ENCODE measurements at places on chromosomes 3 and 15. TPM values are rescaled to one million over a fixed set of nuclear protein-coding genes. Genes with fewer than 3 reads are reported as not detected.
A peak's percentile ranks its signal among the peaks of the same experiment; 100 is the strongest.

GRCh38 chr3:1139071-1139470, 46.2 kb downstream of the CNTN6 start:
- H3K36me3 ChIP-seq: no peaks in the 10 kb centered on the region
- H3K4me3 ChIP-seq: no peak overlapping the region
- DNase-seq: no peak
- H3K4me1 ChIP-seq: no peaks in the 10 kb centered on the region

- DNase-seq: no peak
- no peak overlapping the region for H3K27ac ChIP-seq
- H3K4me3 ChIP-seq: no peak overlapping the region
- no peaks in the 10 kb centered on the region for H3K27me3 ChIP-seq
Measured at GRCh38 chr3:6781092-6781491, 79.8 kb upstream of the GRM7 start.

- H3K4me3 ChIP-seq: no peak overlapping the region
- no peak overlapping the region for H3K27ac ChIP-seq
- H3K36me3 ChIP-seq: no peaks in the 10 kb centered on the region
- DNase-seq: no peak
- no peaks in the 10 kb centered on the region for H3K4me1 ChIP-seq
- no peaks in the 10 kb centered on the region for H3K27me3 ChIP-seq
Measured at GRCh38 chr15:31843426-31844055, 186.8 kb upstream of the CHRNA7 start.

GRCh38 chr15:60004009-60004845, at the start of gene FOXB1:
TSS of gene FOXB1 (plus strand) at chr15:60004311. CDS start at chr15:60004964, 653 bp downstream.
- H3K4me3 ChIP-seq: no peak within 1 kb of the TSS
- H3K4me1 ChIP-seq: no peaks in the 10 kb centered on the region
- peaks cover 46% of the 10 kb centered on the region for H3K27me3 ChIP-seq
- no peak within 1 kb of the TSS for H3K27ac ChIP-seq

- DNase-seq: no peak
- H3K27ac ChIP-seq: no peak overlapping the region
- H3K36me3 ChIP-seq: no peaks in the 10 kb centered on the region
- H3K4me1 ChIP-seq: no peaks in the 10 kb centered on the region
- peaks cover 3% of the 10 kb centered on the region for H3K27me3 ChIP-seq
Measured at GRCh38 chr3:126415661-126416591, 21.2 kb downstream of the CFAP100 start.

DNA sequence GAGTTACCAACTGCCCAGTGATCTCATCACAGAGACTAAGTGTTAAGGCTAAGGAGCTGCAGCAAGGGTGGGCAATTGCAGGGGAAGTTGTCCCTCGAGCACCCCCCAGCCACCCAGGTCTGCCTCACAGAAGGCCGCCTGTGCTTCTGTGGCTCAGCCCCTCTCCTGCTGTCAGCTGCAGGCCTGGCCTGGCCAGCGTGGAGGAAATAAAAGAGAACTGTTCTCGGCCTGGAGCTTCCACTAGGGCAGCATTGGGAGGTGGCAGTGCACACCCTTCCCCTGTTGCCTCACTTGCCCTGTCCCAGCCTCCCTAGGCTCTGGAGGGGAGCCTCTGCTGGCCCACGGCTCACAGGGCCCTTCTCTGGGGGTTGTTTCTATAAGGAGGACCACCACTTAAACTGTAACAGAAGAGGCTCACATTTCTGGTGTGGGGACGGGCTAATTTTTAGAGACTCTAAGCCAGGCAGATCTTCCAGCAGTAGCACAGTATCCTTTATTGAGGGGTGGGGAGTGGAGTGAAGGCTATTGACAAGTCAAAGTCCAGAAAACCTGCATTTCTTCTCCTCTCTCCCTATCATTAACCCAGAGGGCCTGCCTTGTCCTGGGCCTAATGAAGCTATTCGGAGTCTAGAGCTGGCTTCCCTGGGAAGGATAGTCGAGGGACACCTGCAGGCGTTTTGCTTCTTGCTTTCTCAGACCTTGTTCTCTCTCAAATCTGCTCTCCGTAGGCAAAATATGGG, 75.6 kb upstream of the ADPGK start:
- H3K36me3 ChIP-seq: no peaks in the 10 kb centered on the region
- peaks cover 21% of the 10 kb centered on the region for H3K27me3 ChIP-seq
- no peak for DNase-seq

Gene PIGZ
- 1.0 TPM for total RNA-seq

DNA sequence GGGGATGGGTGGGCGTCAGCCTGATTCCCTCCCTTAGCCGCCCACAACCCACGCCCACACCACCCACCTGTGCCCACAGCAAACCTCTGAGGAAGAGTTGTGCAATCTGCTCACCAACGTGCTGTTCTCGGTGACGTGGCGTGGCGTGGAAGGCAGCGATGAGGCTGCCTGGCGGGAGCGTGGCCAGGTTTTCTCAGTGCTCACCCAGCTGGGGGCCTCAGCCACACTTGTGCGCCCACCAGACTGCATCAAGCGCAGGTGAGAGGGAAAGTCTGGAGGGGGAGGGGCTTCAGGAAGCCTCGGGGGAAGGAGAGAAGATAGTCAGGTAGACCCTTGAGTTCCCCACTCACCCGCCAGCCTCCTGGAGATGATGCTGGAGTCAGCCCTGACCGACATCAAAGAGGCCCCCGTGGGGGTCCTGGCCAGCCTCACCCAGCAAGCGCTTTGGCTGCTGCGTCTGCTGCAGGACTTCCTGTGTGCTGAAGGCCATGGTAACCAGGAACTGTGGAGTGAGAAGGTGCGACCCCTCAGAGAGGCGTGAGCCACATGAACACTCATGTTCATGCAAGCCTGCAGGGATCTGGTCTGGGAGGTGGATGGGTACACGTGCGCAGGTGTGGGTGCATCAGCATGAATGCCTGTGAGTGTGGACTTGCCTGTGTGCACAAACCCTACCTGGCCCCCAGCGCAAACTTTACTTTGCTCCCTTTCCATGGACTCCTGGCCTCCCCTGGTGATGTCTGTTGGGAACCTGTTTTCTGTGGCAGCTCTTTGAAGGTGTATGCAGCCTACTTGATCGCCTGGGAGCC, 21.7 kb downstream of the NBEAL2 start:
- H3K4me1 ChIP-seq: peaks cover 57% of the 10 kb centered on the region
- H3K27ac ChIP-seq: no peak overlapping the region
- no peak for DNase-seq
- no peaks in the 10 kb centered on the region for H3K27me3 ChIP-seq
- H3K36me3 ChIP-seq: peaks cover 98% of the 10 kb centered on the region

Gene TTLL13
- 0.11 TPM for total RNA-seq

GRCh38 chr3:41881233-41881821, 80.6 kb downstream of the ULK4 start:
- H3K36me3 ChIP-seq: no peaks in the 10 kb centered on the region
- no peak overlapping the region for H3K27ac ChIP-seq
- H3K4me1 ChIP-seq: no peaks in the 10 kb centered on the region
- no peak overlapping the region for H3K4me3 ChIP-seq

DNA sequence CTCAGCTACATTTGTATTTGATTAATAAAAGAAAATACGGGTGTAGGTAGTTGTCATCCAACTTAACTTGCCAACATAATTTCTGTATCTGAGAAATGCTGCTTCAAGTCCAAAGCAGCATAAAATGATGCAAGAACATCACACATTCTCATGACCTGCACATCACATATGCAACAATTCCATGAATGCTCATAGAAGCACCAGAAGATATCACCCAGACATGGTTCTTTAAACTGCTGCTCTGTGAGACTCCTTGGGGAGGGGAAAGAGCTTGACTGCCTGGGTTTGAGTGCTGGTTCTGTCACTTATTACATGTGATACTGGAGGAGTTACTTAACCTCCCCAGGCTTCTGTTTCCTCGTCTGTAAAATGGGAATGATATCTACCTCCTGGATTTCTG, 39.4 kb downstream of the CHST14 start:
- no peak overlapping the region for H3K4me3 ChIP-seq
- no peak overlapping the region for H3K27ac ChIP-seq
- DNase-seq: no peak
- peaks cover 20% of the 10 kb centered on the region for H3K4me1 ChIP-seq

Gene PLAAT1
- total RNA-seq: 1.2 TPM

- no peak for DNase-seq
- H3K4me3 ChIP-seq: no peak overlapping the region
- no peak overlapping the region for H3K27ac ChIP-seq
- no peaks in the 10 kb centered on the region for H3K36me3 ChIP-seq
- no peaks in the 10 kb centered on the region for H3K4me1 ChIP-seq
Measured at GRCh38 chr3:72494626-72495025, 353.6 kb downstream of the SHQ1 start.

Gene CYP8B1
- 0.04 TPM for total RNA-seq

Gene TRPM1
- total RNA-seq: not detected

Gene TRA2B
- total RNA-seq: 254 TPM

Gene SNTN
- not detected for total RNA-seq

DNA sequence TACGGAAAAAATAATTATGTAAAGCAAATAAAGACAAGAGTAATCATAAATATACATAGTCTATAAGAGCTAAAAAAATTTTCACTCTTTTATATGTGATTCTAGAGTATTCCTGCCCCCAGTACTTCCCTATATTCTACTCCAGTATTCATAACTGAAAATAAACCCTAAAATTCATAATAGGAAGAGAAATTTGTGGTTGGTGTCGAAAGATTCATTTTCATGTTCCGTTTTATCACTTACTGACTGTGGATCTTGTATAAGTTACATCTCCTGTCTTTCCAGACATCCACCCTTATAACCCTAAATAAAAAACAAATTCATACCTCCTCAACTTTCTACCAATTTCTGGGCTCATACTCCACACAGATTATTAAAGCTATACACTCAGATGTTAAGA, 16.0 kb upstream of the MBNL1 start:
- no peak overlapping the region for H3K27ac ChIP-seq
- H3K36me3 ChIP-seq: no peaks in the 10 kb centered on the region
- no peak overlapping the region for H3K4me3 ChIP-seq
- DNase-seq: no peak

Gene CCDC9B
- 0.33 TPM for total RNA-seq

- no peak overlapping the region for H3K27ac ChIP-seq
- H3K36me3 ChIP-seq: no peaks in the 10 kb centered on the region
- H3K27me3 ChIP-seq: peaks cover 48% of the 10 kb centered on the region
- no peak overlapping the region for H3K4me3 ChIP-seq
- peak; percentile 15 for DNase-seq
Measured at GRCh38 chr3:126490619-126491018, 14.9 kb upstream of the ZXDC start.

GRCh38 chr3:21185816-21186314, 565.1 kb downstream of the ZNF385D start:
- H3K27me3 ChIP-seq: no peaks in the 10 kb centered on the region
- no peak for DNase-seq
- H3K36me3 ChIP-seq: no peaks in the 10 kb centered on the region
- no peak overlapping the region for H3K27ac ChIP-seq

DNA sequence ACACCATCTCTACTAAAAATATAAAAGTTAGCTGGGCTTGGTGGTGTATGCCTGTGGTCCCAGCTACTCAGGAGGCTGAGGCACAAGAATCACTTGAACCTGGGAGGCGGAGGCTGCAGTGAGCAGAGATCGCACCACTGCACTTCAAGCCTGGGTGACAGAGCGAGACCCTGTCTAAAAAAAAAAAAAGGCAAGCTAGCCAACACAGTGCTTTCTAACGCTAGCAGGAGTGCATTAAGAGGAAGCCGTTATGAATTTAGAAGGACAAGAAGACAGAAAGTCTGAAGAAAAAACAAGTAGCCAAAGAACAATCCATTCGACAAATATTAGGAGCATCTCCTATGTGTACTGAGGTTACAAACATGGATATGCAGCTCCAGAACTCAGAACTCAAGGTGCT, 28.6 kb downstream of the BHLHE40 start:
- peaks cover 46% of the 10 kb centered on the region for H3K4me1 ChIP-seq
- no peaks in the 10 kb centered on the region for H3K36me3 ChIP-seq
- no peaks in the 10 kb centered on the region for H3K27me3 ChIP-seq
- DNase-seq: no peak

Gene CCR1
- not detected for total RNA-seq

DNA sequence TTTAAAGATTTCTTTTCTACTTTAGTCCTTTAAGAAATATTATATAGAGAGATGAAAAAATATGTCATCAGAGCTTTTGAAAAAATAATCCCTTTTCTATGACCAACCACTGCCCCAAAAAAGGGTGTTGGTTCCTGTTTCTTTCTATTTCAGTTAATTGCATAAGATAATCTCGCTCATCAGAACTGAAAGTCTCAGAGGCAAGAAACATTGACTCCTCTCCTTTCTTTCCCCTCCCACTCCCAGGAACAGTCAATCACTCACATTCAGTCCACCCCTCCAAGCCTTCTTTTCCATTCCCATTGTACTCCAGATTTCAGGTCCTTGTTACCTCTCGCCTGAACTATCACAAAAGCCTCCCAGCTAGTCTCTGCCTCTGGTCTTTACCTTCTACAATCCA, 153.7 kb upstream of the ABI3BP start:
- DNase-seq: no peak
- no peak overlapping the region for H3K4me3 ChIP-seq
- peak overlapping the region; percentile 54 for H3K27ac ChIP-seq
- no peaks in the 10 kb centered on the region for H3K4me1 ChIP-seq

- no peaks in the 10 kb centered on the region for H3K27me3 ChIP-seq
- peak; percentile 1 for DNase-seq
- no peak within 1 kb of the TSS for H3K27ac ChIP-seq
- H3K36me3 ChIP-seq: no peaks in the 10 kb centered on the region
Measured at GRCh38 chr3:30894521-30895251, at the start of gene GADL1. TSS of gene GADL1 (minus strand) at chr3:30894661. CDS start at chr3:30894614, 47 bp downstream.

Gene STARD5
- 3.1 TPM for total RNA-seq

Gene GCNT3
- total RNA-seq: 0.11 TPM

DNA sequence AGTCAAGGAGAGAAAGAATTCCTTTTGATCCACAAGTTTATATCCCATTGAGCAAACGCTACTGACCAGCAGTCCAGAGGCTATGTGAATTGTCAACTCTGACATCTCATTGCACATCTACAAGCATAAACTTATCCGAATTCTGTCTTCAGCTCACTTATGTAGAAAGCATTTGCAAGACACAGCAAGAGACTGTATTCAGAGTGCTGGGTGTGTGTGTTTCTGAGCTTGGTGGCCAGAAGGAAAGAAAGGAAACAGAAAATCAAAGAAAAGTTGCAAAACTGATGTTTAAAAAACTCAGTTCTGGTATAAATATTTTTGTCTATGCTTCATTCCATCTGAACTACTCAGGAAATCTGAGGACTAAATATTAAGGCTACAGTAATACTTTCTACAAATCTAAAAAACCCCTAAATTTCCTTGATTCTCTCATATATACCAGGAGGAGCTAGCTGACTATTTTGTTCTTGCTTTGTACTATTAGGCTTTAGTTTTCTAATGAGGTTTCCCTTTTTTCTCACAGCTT, 45.5 kb downstream of the LSAMP start:
- H3K27ac ChIP-seq: no peak overlapping the region
- no peaks in the 10 kb centered on the region for H3K4me1 ChIP-seq
- H3K36me3 ChIP-seq: no peaks in the 10 kb centered on the region
- no peak for DNase-seq
- no peak overlapping the region for H3K4me3 ChIP-seq

GRCh38 chr15:35379972-35380371, 166.0 kb downstream of the DPH6 start:
- no peaks in the 10 kb centered on the region for H3K36me3 ChIP-seq
- no peaks in the 10 kb centered on the region for H3K27me3 ChIP-seq
- no peak for DNase-seq
- no peak overlapping the region for H3K4me3 ChIP-seq
- H3K27ac ChIP-seq: no peak overlapping the region

Gene CFAP100
- not detected for total RNA-seq

Gene PPM1L
- 0.31 TPM for total RNA-seq

GRCh38 chr3:13234666-13235065, 161.4 kb upstream of the IQSEC1 start:
- DNase-seq: no peak
- no peak overlapping the region for H3K4me3 ChIP-seq
- H3K36me3 ChIP-seq: no peaks in the 10 kb centered on the region

- H3K4me3 ChIP-seq: no peak overlapping the region
- H3K27me3 ChIP-seq: no peaks in the 10 kb centered on the region
- no peak for DNase-seq
- H3K4me1 ChIP-seq: peaks cover 27% of the 10 kb centered on the region
Measured at GRCh38 chr3:128503164-128503651, 10.2 kb upstream of the GATA2 start.

Measured in K562 (cell line).